ENCODE measurements at places on chromosomes 1 and 21.

- no peak for DNase-seq
These were observed 64.1 kb downstream of the PLEKHA6 start for GRCh38 chr1:204295671-204296070.

- no peak for DNase-seq
These were observed 15.9 kb downstream of the SLC27A3 start for GRCh38 chr1:153790966-153791647.

DNA sequence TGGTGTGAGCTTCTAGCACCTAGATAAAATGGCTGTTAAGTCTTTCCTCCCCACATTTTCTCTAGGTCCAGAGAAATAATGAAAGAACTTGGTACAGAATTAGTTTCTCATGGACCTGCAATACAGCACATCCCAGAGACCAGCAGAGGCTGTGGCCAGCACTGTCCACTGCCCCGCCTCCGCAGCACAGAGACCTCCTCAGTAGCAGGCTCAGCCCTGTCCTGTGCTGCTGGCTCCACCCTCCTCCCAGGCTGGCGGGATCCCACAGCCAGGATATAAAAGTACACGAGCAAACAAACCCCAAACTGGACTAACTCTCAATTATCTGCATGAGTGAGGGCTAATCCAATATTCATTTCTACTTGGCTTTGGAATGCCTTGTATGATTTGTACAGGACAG is 401.5 kb downstream of the RPS6KC1 start:
- no peak for DNase-seq

- DNase-seq = no peak
These were observed 4.4 kb downstream of the SELENON start for GRCh38 chr1:25804244-25804963.

DNA sequence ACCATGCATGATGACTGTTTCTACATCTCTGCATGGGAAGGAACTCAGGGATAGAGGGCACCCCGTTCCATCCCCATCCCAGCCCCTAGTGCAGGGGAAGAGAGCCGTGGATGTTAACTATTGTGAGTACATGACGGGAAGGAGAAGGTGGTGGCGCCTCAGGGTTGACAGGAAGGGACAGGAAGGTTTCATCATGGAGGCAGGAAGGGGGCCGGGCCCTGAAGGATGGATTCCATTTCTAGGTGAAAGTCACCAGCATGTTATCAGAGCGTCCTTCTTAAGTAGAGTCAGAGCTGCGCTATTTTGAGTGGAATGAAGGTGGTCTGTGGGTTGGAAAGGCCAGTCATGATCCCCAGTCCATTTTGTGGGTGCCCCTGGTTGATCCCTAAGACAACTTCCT is 25.1 kb upstream of the ZNF648 start:
- DNase-seq = no peak

DNA sequence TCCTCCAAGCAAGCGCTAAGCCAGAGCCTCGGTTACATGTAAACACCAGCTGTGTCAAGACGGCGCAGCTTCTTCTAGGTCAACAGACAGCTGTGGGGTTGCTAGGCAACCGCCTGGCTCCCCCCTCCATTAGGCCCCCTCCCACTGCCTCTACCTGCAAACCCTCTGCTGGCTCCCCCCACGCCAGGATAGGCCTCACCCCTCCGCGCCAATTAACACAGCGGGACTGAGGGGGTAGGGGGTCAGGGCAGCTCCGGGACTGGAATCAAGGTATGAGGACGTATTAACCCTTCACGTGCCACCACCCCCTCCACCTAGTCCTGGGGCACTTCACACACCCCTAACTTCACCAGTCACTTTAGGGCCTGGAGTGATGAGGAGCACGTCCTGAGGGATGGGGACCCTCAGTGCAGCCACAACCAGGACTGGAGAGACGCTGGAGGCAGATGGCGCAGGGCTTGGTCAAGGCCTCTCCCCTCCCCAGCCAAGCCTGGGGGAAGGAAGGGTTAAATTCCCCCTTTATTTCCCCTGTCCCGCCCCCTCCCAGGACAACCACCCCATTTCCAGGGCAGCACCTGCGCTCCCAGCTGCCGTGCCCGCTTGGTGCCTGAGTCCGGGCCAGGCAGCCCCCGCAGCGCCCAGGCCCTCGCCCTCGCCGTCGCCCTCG is 37.4 kb upstream of the WASF2 start:
- DNase-seq = no peak

GRCh38 chr1:64915381-64916274 is 50.7 kb downstream of the JAK1 start:
- peak; percentile 52 for DNase-seq

GRCh38 chr1:41322835-41323234 is 38.4 kb upstream of the FOXO6 start:
- no peak for DNase-seq

GRCh38 chr1:203216274-203217138 is 13.0 kb downstream of the CHIT1 start:
- DNase-seq = no peak

- no peak for DNase-seq
These were observed 7.3 kb upstream of the TINAGL1 start for GRCh38 chr1:31568895-31569595.

DNA sequence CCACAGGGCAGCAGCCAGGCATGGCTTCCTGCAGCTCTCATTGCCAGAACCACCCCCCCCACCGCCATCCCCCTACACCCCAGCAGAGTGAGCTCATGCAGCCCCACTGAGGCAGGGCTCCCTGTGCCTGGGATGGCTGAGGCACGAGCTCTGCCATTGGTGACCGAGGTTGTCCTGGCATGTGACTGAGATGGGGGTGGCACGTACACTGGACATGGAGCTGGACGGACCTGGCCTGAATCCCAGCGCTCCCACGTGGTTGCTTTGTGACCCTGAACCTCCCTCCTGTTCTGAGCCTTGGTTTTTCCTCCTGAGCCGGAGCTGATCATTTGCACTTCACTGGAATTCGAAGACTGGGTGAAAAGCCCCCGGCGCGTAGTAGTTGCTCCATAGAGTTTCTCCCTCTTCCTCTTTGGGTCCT is 28.3 kb downstream of the ALPL start:
- no peak for DNase-seq

DNA sequence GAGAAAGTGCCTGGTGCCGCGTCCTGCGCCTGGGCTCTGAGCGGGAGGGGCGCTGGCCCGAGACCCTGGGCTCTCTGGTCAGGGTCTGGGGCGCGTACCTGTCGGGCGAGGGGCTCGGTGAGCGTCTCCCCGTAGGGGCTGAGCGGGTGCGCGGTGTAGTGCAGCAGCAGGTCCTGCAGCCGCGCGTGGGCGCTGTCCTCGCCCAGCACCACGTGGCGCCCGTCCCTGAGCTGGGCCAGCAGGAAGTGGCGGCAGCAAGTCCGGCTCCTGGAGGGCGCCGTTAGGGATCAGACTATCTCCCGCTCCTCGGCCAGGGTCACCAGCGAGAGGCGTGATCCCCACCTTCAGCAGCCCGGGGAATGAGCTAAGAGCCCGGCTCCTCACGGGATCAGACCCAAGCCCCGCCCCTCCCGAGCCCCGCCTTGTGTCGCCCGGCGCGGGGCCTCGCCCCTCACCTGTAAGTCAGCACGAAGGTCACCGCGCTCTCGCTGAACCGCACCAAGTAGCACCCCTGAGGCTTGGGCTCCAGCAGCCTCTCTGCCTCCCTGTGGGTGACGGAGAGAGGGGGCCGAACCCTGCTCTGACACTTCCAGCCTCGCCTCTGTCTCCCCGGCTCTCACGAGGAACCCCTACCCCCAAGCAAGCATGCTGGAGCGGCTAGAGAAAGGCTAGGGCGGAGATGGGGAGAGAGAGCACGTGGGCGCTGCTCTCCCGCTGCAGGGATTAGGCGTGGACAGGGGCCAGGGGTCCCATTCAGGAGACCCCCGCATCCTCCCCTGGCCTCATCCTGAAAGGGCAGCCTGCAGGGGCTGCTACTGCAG is 2.7 kb downstream of the SH2D2A start:
- no peak for DNase-seq

- DNase-seq = peak; percentile 71
These were observed 10.2 kb upstream of the IFI16 start for GRCh38 chr1:158999316-159000069.

- DNase-seq = no peak
These were observed 7.8 kb downstream of the STMN1 start for GRCh38 chr1:25898223-25899015.

DNA sequence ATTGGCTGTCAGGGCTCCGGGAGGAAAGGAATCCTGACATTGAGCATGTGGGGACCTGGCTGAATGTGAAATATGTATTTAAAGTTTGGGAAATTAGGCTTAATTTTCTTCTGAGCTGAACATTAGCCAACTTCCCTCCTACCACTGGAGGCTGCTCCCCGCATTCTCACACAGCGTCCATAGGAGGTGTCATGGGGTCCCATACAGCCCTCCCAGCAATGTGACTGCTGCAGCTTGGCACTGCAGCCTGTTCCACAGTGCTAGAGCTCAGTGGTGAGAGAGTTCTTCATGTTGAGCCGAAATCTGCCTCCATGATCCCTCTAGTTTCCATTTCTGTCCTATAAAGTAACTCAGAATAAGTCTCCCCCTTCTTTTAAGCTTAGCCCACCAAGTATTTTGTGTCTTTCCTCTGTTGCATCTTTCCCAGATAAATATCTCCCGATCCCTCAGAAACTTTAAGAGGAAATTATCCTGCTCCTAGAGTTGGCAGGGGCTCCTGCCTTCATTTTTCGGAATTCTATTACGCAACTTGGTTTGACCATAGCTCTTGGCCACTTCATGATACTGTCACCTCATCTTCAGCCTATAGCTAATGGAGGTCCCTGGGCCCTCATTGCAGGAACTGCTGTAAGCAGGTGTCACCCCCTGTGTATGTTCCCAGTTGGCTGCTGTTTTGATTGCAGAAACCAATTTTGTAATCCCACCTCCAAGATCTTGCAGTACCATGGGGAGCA is 2.0 kb downstream of the FCRL6 start:
- DNase-seq = no peak

DNA sequence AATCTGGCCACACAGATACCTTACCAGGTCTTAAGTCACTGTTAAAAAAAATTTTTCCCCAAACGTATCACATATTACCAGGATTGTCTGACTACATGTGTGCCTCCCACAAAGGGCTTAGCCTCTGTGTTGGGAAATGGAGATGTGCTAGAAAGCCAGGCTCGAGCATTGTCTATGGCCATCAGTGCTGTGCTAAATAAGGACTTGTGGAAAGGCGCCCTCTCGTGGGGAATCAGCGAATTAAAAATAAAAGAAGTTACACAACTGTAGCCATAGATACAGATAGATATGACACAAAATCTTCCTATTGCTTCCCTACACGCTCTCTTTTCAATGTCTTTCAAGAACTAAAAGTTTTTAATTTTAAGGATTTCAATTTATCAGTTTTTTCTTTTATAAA is 47.5 kb upstream of the CRNN start:
- no peak for DNase-seq

- peak; percentile 26 for DNase-seq
These were observed 48.6 kb downstream of the CHD5 start for GRCh38 chr1:6131561-6131960.

DNA sequence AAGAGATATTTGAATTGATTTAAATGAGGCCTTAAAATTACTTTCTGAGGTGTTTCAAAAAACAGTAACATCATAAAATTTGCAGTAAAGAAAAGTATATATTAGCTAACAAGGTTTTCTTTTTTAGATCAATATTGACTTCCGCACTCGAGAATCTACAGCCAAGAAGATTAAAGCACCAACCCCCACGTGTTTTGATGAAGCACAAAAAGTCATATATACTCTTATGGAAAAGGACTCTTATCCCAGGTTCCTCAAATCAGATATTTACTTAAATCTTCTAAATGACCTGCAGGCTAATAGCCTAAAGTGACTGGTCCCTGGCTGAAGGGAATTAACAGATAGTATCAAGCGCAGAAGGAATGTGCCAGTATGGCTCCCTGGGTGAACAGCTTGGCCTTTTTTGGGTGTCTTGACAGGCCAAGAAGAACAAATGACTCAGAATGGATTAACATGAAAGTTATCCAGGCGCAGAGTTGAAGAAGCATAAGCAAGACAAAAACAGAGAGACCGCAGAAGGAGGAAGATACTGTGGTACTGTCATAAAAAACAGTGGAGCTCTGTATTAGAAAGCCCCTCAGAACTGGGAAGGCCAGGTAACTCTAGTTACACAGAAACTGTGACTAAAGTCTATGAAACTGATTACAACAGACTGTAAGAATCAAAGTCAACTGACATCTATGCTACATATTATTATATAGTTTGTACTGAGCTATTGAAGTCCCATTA is 3.6 kb downstream of the RGS1 start:
- no peak for DNase-seq

- no peak for DNase-seq
These were observed 42.2 kb downstream of the SLC37A1 start for GRCh38 chr21:42555756-42556438.

DNA sequence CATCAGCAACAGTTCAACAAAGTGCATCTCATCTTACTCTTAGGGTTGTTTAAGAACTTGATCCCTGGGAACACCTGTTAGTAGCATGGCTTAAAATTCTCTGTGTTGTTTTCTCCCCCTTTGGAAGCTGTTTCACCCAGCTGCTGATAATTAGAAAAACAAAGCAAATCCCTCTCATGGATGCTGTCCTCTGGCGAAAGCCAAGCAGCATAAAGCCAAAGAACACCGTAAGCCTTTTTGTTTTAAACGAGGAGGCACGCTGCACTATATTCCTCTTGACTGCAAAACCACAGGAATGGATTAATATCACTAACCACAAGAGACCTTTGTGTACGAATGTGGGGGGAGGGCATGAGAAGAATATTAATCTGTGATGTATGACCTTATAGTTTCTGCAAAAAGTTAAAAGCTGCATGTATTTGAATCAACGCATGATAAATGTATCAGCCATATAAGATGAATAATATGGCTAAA is 923.2 kb downstream of the LTN1 start:
- no peak for DNase-seq

DNA sequence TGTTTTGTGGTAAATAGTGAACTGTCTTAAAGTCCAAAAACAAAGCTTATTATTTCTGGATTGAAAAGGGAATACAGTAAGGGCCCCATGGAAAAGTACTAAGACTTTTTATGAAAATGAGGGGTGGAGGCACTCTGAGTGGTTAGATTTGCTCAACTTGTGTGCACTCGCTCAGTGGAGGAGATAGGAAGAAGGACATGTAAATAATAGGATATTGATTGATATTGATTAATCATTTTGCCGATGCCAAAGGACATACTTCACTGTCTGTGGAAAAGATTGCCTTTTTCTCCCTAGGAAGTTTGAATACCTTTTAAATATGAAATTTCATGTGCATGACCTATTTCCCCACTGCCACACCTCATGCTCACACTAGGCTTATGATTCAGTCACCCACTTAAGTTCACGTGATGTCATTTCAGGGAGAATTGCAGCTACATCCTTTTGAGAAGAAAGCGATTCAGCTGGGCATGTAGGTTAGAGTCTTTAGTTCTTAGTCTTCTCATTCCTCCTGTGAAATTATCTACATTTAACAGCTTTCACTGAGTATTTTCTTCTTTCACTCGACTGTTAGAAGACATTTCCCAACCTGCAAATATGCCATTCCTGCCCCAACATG is 5.0 kb downstream of the MTR start:
- DNase-seq = no peak

GRCh38 chr1:41318135-41318534 is 43.1 kb upstream of the FOXO6 start:
- no peak for DNase-seq

DNA sequence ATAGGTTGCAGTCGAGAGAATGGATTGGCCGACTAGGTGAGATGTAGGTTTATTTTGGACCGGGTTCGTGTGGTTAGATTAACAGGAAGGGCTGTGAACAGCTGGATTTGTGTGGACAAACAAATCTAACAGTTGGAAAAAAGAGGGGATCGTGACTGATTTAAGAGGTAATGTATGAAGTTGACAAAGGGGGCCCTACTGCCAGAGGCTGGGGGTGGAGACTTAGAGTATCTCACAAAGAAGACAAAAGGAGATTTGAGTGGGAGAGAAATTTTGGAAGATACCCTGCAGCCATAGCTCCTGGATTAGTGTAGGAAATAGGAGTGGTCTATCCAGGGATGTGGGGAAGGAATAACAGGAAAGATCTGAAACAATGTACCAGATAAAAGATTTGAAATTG is 38.8 kb upstream of the PLA2G5 start:
- no peak for DNase-seq

Measured in RWPE2 (cell line).